ENCODE measurements at places on chromosomes 2 and 18.

GRCh38 chr2:158600155-158600802, 143.5 kb downstream of the PKP4 start:
- DNase-seq: no peak

DNA sequence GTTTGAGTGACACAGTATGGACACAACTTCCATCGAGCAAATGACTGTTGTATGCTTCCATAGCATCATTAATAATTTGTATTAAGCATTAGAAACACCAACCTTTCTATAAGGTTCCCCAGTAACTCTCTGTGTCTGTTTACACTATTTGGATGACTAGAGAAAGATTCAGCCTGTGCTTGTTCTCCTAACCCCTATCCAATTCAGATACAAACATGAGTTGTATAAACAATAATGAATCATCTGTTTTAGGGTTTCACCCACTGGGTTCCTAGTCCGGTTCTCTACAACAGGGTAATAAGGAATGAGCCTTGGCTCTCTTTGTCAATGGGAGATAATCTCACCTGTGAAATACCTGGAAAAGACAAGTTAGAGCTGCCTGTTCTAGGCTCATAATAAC, 894.1 kb upstream of the PIK3C3 start:
- no peak for DNase-seq

DNA sequence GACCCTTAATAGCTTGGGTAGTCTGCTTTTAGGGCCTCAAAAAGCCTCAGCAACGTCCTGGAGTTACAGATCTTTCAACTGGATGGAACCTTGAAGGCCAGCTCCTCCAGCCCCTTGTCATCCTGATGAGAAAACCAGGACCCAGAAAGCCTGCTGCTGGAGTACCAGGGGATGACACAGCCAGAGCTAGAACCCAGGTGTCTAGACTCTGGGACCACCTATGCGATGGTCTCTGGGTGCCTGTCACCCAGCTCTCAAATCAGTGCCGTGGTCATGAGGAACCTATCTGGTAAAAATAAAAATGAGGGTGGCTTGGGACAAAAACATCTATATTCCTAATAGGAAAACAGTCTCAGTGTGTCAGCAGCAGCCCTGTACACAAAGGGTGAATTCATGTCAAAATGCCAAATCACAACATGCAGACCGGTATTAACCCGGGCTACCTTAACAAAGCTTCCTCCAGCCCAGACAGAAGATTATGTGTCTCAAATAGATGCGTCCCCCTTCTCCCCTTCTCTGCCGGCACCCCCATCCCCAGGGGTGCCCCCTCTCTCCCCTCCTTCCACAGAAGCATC, 28.5 kb downstream of the SMAD7 start:
- no peak for DNase-seq

DNA sequence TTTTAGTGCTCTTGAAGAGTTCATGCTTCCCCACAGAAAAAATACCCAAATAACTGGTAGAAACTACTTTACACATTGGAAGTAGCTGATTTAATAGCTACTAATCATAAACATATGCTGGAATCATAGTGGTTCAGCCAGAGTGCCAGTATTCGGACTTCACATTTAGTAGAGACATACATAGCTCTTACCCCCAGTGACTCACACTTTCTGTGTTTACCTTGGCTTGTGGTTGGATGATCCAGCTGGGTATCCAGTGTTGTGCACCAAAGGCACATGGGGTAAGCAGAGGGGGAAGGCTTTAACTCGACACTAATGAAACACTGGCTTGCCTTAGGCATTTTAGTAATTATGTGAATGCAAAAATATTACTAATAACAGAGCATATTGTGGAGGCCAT, 18.1 kb downstream of the ARHGAP28 start:
- no peak for DNase-seq

DNA sequence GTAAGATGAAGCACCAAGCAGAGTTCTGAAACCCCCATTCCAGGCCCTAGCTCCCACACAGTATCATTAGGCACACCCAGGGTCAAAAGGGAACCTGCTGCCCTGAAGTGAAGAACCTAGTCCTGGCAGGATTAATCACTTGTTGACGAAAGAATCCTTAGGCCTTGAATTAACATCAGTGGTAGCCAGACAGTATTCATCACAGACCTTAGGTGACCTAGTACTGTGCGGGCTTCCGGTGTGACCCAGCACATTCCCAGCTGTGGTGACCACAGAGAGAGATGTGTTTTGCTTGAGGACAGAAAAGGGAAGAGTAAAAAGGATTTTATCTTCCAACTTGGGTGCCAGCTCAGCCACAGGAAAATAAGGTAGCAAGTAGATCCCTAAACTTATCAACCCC, 1071.4 kb upstream of the FAM98A start:
- DNase-seq: no peak

DNA sequence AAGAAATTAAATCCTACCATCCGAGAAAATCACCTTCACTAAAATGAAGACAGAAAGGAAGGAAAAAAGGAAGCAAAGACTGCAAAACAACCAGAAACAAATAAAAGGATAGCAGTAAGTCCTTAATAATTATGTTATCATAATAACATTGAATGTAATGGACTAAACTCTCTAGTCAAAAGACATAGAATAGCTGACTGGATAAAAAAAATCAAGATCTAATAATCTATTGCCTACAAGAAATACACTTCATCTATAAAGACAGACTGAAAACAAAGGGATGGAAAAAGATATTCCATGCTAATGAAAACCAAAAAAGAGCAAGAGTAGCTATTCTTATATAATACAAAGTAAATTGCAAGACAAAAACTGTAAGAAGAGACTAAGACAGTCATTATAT, 48.5 kb upstream of the SGPP2 start:
- DNase-seq: no peak

DNA sequence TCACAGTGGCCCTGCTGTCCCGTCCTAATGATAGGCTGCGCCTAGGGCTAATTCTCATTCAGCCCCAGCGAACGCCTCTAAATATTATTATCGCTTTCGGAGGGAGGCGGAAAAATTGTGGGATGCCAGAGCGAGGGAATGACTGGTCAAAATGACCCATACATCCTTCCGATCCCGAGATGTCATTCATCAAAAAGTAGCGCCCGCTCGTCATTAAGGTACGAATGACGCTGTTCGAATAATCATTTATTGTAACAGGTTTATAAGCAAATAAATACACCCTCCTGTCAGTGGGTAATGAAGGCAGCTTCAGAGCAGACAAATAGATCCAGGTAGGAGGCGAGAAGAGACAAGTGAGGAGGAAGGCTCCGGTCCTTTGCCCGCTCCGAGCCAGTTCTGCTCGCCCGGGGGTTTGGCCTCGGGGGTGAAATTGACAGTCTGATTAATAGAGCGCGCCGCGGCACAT, at the start of gene EVX2:
EVX2 (minus strand) TSS at position 167 of the 466 bp plus-strand sequence. CDS start 186 bp downstream, outside the sequence.
- DNase-seq: no peak

- no peak for DNase-seq
Observed at GRCh38 chr2:191638079-191638801, 39.7 kb upstream of the NABP1 start.

- DNase-seq: no peak
Observed at GRCh38 chr2:21281791-21282514, 158.2 kb downstream of the TDRD15 start.

DNA sequence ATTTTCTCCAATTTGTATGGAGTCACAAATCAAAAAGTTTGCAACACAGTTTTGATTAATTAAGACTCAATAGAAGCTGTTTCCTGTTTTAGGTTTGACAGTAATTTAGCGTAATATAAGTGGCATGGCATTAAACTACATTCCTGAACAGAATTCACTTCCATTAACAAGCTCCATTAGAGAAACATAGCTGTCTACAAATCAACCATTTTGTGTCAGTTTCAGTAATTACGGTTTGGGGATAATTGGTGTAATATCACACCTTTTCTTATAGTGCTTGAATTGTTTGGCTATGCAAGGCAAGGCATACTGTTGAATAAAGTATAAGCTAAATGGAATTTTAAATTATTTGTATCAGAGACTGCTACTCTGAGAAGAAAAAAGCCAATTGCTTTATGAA, 585.5 kb downstream of the CBLN2 start:
- no peak for DNase-seq

DNA sequence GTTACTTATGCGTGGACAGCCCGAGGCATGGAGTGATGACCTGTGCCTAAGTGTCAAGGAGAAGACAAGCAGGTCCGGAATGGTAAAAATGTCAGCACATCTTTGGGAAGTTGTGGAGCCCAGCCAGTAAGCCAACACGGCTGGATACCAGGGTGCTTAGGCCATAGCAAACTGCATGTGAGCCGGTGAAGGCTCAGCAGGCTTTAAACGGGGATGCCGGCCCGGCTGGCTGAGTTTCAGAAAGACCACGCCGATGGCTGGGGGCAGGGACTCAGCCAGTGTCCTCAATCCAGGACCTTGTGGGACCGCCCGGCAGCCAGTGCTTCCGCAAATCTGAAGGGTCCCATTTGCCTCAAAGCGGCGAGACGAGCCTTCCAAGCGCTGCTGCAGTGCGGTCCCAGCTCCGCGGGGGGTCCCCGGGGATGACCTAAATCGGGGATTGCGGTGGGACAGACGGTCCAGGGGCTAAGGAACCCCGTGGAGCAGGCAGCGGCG, 946 bp upstream of the AGAP1 start:
- no peak for DNase-seq

GRCh38 chr2:78592491-78592890, 433.0 kb upstream of the REG3G start:
- no peak for DNase-seq

DNA sequence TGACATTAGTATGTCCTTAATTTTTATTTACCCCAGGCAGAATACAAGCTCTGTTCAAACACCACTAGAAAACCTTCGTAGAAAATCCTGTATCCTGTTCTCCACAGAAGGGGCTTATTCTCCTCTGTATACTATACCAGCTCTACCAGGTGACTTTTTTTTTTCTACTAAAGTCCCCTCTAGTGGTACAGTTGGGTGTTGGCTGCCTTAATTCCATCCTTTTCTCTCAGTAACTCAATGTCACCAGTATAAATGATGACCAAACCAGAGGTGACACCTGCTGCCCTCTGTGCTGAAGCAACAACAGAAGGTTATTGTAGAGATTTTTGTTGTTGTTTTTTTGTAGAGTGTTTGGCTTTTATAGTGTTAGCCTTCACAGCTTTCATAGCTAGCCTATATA, 1322.0 kb downstream of the LRP1B start:
- no peak for DNase-seq

- DNase-seq: no peak
Observed at GRCh38 chr18:58241877-58242276, 197.9 kb downstream of the NEDD4L start.

DNA sequence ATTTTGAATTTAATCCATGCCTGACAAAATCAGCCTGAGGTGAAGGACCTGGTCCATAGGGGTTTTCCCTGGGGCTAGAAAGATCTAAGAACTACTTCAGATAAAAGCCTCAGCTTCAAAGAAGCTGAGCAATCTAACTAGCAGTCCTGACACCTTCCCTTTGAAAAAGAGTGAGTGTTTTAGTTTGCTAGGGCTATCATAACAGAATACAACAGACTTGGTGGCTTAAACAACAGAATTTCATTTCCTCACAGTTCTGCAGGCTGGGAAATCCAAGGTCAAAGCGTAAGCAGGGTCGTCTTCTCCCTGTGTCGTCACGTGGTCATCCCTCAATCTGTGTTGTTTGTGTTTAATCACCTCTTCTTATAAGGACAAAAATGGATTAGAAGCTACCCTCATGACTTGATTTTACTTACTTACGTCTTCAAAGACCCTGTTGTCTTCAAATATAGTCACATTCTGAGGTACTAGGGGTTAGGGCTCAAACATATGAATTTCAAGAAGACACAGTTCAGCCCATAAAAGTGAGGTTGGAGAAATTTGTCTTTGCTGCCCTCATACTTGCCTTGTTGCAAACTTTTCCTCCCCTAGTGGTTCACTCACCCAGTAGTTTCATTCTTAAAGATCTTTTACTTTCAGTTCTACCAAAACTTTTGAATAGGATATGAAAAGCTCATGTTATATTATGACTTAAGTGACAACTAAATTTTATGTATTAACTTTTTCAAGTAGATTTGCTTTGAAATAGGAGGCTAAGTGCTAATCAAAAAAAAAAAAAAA, 673.8 kb downstream of the ARHGAP15 start:
- no peak for DNase-seq

DNA sequence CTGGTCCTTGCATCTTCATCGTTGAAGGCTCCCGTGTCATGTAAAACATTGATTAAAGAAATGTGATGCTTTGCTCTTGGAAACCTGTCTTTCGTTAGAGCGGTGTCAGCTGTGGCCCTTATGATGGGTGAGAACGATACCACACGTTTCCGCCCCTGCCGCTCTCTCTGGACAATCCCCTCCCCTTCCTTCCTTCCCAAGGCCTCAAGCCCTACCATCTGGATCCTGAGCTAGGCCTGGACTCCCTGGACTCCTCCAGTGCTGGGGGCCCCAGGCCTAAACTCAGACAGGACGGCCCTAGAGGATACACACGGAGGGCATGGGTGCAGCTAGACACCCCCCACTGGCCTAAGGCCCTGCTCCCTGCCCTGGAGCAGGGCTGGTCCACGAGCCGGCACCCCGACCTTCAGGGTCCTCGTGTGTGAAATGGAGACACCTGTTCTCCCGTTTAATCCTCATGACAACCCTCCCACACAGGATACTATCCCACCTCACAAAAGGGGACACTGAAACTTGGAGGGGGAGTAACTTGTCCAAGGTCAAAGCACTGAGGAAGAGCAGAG, 13.2 kb downstream of the BIN1 start:
- DNase-seq: no peak

DNA sequence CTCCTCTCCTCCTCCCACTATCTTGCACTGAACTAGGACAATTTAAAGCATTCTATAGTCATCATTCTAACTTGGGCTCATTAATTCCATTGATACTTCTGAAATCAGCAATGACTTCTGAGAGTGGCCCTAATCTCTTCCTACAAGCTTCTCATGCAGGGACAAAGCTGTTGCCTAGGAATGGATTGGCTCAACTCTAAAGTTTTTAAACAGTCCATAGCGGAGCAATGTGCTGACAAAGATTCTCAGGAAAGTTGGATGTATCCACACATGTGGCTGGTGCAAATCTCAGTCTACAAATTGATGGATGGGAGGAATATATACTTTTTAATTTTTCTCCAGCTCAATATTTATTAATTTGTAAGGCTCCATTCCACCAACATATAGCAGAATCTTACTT, 388.9 kb downstream of the SETBP1 start:
- no peak for DNase-seq

GRCh38 chr2:237919593-237919992, 47.2 kb upstream of the UBE2F start:
- no peak for DNase-seq

DNA sequence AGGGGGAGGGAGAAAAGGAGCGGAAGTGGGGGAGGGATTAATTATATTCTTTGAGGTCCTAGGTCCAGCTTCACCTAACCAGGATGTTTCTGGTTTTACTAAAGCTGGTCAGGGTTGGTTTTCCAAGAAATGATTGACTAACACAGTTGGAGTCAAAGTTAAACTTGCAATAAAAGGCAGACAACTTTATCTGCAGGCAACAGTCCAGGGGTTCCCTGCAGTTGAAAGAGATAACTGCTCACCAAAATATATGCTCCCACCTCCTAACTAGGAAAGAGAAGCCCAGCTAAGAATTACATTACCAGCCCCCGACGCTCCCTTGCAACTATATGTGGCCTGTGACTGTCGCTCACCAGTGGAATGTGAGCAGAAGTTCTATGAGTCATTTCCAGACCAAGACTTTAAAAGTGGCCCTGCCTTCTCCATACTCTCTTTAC, 140.0 kb upstream of the PKDCC start:
- DNase-seq: no peak

GRCh38 chr2:178202927-178203326, 8.6 kb downstream of the OSBPL6 start:
- DNase-seq: no peak
